ENCODE measurements at places on chromosomes 3 and 15.
A peak's percentile ranks its signal among the peaks of the same experiment; 100 is the strongest.

- H3K4me3 ChIP-seq = no peak overlapping the region
- DNase-seq = no peak
- H3K36me3 ChIP-seq = peaks cover 5% of the 10 kb centered on the region
- H3K27ac ChIP-seq = no peak overlapping the region
- no peaks in the 10 kb centered on the region for H3K4me1 ChIP-seq
These were observed 47.1 kb upstream of the ADGRG7 start for GRCh38 chr3:100562224-100562857.

DNA sequence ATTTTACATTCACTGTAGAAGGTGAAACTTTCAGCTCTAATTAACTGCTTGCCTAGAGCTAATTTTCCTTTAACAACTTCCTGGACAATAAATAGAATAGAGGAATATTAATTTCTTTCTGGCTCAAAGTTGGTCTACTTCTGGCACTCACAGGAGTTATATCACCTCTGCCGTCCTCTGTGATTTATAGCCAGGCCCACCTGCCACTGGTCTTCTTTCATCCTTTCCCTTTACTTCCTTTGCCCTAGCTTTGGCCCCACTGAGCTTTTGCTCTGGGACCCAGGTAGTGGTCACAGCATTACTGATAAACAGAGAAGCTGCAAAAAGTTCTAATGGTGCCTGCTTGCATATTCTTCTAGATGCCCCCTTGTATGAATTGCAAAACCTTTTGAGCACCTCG, 49.3 kb upstream of the ABHD10 start:
- no peak overlapping the region for H3K27ac ChIP-seq
- DNase-seq = no peak
- peaks cover 45% of the 10 kb centered on the region for H3K36me3 ChIP-seq
- H3K27me3 ChIP-seq = no peaks in the 10 kb centered on the region
- H3K4me1 ChIP-seq = peaks cover 5% of the 10 kb centered on the region

GRCh38 chr3:12303534-12303933, 14.7 kb downstream of the PPARG start:
- no peak for DNase-seq
- H3K27me3 ChIP-seq = peaks cover 20% of the 10 kb centered on the region
- no peaks in the 10 kb centered on the region for H3K36me3 ChIP-seq

DNA sequence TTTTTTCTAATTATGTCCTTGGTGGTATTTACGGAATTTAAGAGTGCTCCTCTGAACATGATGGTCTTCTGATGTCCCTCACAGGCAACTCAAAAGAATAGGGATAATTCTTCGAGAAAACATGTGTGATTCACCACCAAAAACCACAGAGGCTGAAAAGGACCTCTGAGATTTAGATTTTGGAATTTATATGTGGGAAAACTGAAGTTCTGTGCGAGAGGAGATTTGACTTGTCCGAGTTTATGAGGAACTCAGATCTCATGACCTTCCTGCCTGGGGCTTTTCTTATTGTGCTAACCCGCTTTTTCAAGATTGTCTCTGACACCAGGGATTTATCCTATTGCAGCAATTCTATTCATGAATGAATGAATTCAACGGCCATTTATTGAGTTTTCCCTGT, 142.4 kb downstream of the FAM43A start:
- H3K4me3 ChIP-seq = no peak overlapping the region
- no peak for DNase-seq
- H3K27me3 ChIP-seq = peaks cover 6% of the 10 kb centered on the region
- peaks cover 6% of the 10 kb centered on the region for H3K4me1 ChIP-seq

DNA sequence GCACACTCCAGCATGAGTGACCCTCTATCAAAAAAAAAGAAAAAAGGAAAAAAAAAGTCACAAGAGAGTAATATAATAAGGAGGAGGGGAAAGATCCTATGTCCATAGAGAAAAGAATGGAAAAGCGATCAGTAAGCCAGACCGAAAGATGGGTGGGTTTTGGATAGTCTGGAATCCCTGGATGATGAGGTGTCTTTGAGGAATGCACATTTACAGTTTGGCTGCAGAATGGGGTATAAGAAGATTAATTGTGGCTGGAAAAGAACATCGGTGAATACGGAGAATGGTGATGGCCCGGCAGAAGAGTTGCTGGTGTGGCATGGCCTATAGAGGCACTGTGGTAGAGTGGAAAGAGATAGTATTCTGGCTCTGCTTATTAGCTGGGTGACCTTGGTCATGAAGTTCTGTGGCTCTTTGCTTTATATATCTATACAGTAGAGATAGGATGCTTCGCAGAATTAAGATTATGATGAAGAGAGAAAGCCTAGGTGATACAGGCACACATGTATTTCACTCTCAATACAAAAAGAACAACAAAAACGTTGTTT, 187.9 kb downstream of the AKAP13 start:
- H3K36me3 ChIP-seq = peaks cover 23% of the 10 kb centered on the region
- no peaks in the 10 kb centered on the region for H3K27me3 ChIP-seq
- peaks cover 21% of the 10 kb centered on the region for H3K4me1 ChIP-seq
- no peak overlapping the region for H3K4me3 ChIP-seq

- no peak overlapping the region for H3K4me3 ChIP-seq
- H3K4me1 ChIP-seq = peaks cover 8% of the 10 kb centered on the region
- H3K36me3 ChIP-seq = no peaks in the 10 kb centered on the region
- H3K27me3 ChIP-seq = no peaks in the 10 kb centered on the region
- H3K27ac ChIP-seq = peak overlapping the region; percentile 54
- DNase-seq = no peak
These were observed 333.4 kb downstream of the SLC9A9 start for GRCh38 chr3:143514874-143515273.

DNA sequence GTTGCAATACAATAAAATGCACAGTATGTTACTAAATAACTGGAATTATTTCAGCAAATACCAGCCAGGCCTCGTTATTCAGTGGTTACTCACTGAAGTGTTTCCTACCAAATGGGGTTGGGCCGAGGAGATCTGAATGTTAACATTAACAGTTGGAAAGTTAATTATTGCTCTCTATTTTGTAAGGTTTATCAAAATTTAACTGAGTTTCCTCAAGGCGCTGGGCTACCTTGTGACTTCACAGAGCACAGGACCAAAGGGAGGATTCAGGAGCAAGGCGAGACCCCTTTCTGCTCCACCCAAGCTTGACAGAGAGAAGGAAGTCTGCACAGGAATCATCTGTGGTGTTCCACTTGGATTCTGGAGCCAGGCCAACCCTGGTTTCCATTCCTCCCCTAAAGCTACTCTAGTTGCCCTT, 21.6 kb downstream of the ADAMTS9 start:
- H3K36me3 ChIP-seq = peaks cover 53% of the 10 kb centered on the region
- no peak for DNase-seq
- H3K4me1 ChIP-seq = peaks cover 4% of the 10 kb centered on the region
- H3K4me3 ChIP-seq = no peak overlapping the region

- H3K27me3 ChIP-seq = no peaks in the 10 kb centered on the region
- no peak overlapping the region for H3K4me3 ChIP-seq
- peaks cover 5% of the 10 kb centered on the region for H3K36me3 ChIP-seq
- DNase-seq = no peak
- no peak overlapping the region for H3K27ac ChIP-seq
These were observed 385.0 kb upstream of the C2CD4B start for GRCh38 chr15:62550106-62550505.

DNA sequence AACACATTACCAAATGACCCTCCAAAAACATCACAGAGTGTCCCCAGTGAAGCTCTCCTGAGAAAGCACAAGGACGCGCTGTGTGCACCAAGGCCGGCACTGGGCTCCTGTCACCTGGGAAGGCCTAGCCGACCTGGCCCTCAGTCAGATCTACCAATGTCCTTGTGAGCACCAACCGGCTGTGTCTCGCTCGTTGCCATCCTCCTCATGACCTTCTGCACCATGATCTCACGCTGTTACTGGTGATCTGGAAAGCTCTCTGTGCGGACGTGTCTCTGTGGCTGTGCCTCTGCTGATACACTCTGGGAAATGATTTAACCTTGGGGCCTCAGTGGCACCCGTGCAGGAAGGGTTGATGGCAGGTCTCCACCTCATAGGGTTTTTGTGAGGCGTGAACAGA, 24.2 kb downstream of the ZXDC start:
- peak overlapping the region; percentile 55 for H3K27ac ChIP-seq
- H3K36me3 ChIP-seq = peaks cover 27% of the 10 kb centered on the region
- no peaks in the 10 kb centered on the region for H3K27me3 ChIP-seq
- H3K4me3 ChIP-seq = no peak overlapping the region

- peaks cover 13% of the 10 kb centered on the region for H3K27me3 ChIP-seq
- H3K36me3 ChIP-seq = no peaks in the 10 kb centered on the region
- no peak overlapping the region for H3K4me3 ChIP-seq
- DNase-seq = peak; percentile 12
- H3K27ac ChIP-seq = no peak overlapping the region
- H3K4me1 ChIP-seq = peaks cover 22% of the 10 kb centered on the region
These were observed 96.1 kb downstream of the MCTP2 start for GRCh38 chr15:94327356-94327936.

GRCh38 chr3:142270407-142270806, 45.0 kb upstream of the GK5 start:
- no peaks in the 10 kb centered on the region for H3K4me1 ChIP-seq
- DNase-seq = no peak
- H3K36me3 ChIP-seq = no peaks in the 10 kb centered on the region
- H3K4me3 ChIP-seq = no peak overlapping the region
- peaks cover 3% of the 10 kb centered on the region for H3K27me3 ChIP-seq

- H3K4me1 ChIP-seq = peaks cover 34% of the 10 kb centered on the region
- H3K27ac ChIP-seq = no peak overlapping the region
- peaks cover 92% of the 10 kb centered on the region for H3K27me3 ChIP-seq
These were observed 8.9 kb upstream of the EOMES start for GRCh38 chr3:27730774-27731659.

GRCh38 chr3:35184775-35185174, 454.6 kb upstream of the ARPP21 start:
- H3K27ac ChIP-seq = no peak overlapping the region
- peaks cover 7% of the 10 kb centered on the region for H3K36me3 ChIP-seq
- DNase-seq = no peak
- H3K4me1 ChIP-seq = no peaks in the 10 kb centered on the region
- no peak overlapping the region for H3K4me3 ChIP-seq

- peak overlapping the region; percentile 87 for H3K27ac ChIP-seq
- DNase-seq = no peak
- H3K27me3 ChIP-seq = peaks cover 4% of the 10 kb centered on the region
- H3K4me1 ChIP-seq = peaks cover 16% of the 10 kb centered on the region
These were observed 178.0 kb upstream of the P2RY1 start for GRCh38 chr3:152656972-152657355.

GRCh38 chr3:40923651-40924050, 275.7 kb upstream of the CTNNB1 start:
- peak overlapping the region; percentile 33 for H3K4me3 ChIP-seq
- peaks cover 64% of the 10 kb centered on the region for H3K4me1 ChIP-seq
- no peaks in the 10 kb centered on the region for H3K36me3 ChIP-seq
- peaks cover 9% of the 10 kb centered on the region for H3K27me3 ChIP-seq

- DNase-seq = no peak
- no peak overlapping the region for H3K27ac ChIP-seq
- H3K4me3 ChIP-seq = no peak overlapping the region
These were observed 21.6 kb downstream of the REC114 start for GRCh38 chr15:73464602-73465001.

DNA sequence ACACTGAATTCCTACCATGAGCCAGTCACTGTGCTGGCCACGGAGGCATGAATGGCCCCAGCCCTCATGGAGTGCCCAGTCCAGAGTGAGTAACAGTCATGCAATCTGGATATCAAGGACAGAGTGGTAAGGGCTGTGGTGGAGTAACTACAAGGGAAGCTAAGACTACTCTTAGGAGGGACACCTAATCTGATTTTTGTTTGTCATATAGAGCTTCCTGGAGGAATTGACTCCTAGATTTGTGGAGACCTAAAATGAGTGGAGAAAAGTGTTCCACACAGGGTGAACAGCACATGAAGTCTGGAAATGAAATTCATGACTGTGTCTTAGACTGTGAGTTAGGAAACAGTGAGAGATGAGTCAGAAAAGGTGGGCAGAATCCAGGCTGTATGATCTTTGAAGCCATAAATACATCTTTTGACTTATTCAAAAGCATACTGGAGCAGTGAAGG, 219.9 kb downstream of the NFKBIZ start:
- H3K27ac ChIP-seq = no peak overlapping the region
- no peak overlapping the region for H3K4me3 ChIP-seq
- H3K4me1 ChIP-seq = peaks cover under 1% of the 10 kb centered on the region
- H3K27me3 ChIP-seq = peaks cover 7% of the 10 kb centered on the region
- no peaks in the 10 kb centered on the region for H3K36me3 ChIP-seq

- H3K27me3 ChIP-seq = no peaks in the 10 kb centered on the region
- no peak overlapping the region for H3K4me3 ChIP-seq
- no peak overlapping the region for H3K27ac ChIP-seq
- DNase-seq = no peak
- no peaks in the 10 kb centered on the region for H3K4me1 ChIP-seq
These were observed 162.4 kb upstream of the ROBO1 start for GRCh38 chr3:79930196-79930595.

DNA sequence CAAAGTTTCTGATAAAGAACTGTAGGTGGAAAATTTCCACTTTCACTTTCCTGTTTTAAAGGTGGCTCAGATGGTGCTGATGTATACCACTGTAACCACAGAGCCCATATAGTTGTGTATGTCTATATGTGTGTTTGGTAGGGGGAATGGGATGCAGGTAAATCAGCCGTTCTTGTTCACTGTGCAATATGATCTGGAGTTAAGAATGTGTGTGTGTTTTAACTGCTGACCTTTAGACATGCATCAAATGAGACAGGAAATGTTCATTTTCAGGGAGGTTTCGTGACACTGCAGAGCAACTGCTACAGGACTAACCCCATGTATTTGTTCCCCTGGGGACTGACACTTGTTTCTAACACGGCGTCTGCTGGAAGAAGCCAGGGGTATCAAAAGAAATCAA, 180.5 kb downstream of the TAFA4 start:
- no peak for DNase-seq
- peaks cover 8% of the 10 kb centered on the region for H3K4me1 ChIP-seq
- peak overlapping the region; percentile 15 for H3K27ac ChIP-seq
- no peaks in the 10 kb centered on the region for H3K27me3 ChIP-seq
- H3K4me3 ChIP-seq = no peak overlapping the region
- no peaks in the 10 kb centered on the region for H3K36me3 ChIP-seq

DNA sequence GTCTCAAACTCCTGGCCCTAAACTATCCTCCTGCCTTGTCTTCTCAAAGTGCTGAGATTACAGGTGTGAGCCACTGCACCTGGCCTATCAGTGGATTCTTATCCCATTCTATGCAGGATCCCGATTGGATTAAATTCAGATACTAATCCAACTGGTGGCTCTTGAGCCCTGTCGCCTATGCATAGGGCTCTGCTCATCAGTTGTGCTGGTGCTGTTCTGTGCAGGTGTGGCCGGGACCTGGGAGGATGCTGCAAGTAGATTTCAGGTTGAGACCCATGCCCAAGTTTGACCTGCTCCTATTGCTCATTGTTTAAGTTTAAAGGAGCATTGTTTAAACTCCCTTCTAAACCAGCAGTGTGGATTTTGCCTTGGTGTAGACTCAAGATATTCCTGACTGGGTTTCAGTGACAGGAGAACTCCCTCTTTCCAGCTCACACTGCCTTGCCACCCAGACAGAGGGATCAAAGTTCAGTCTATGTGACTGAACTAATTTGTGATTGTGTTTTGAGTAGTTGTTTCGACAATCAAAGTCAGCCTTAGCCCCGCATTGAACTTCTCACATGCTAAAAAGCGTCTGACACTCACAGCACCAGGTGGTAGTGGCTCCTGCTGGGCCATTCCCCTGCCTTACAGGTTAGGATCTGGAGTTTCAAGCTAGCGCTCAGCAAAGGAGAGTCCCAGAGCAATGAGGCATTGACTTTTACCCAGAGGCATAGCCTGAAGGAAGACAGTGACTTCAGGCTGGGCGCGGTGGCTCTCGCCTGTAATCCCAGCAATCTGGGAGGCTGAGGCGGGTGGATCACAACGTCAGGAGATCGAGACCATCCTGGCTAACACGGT, 45.0 kb upstream of the PIK3CB start:
- no peak overlapping the region for H3K27ac ChIP-seq
- no peaks in the 10 kb centered on the region for H3K4me1 ChIP-seq
- peaks cover 11% of the 10 kb centered on the region for H3K27me3 ChIP-seq
- H3K36me3 ChIP-seq = no peaks in the 10 kb centered on the region
- DNase-seq = no peak
- H3K4me3 ChIP-seq = no peak overlapping the region

- H3K36me3 ChIP-seq = peaks cover 51% of the 10 kb centered on the region
- DNase-seq = peak; percentile 66
- peaks cover 1% of the 10 kb centered on the region for H3K27me3 ChIP-seq
These were observed 553 bp downstream of the TMEM43 start for GRCh38 chr3:14125193-14126016.
